Stimulated activated CD4-positive, alpha-beta T cell treated with anti-CD3 and anti-CD28 coated beads, TNF-alpha, amount 100 ng/mL, for 24 hours (primary cell): ENCODE measurements at places on chromosomes 5 and 9.

GRCh38 chr9:38388283-38389223 lies 3.9 kb upstream of the ALDH1B1 start:
- DNase-seq = no peak

DNA sequence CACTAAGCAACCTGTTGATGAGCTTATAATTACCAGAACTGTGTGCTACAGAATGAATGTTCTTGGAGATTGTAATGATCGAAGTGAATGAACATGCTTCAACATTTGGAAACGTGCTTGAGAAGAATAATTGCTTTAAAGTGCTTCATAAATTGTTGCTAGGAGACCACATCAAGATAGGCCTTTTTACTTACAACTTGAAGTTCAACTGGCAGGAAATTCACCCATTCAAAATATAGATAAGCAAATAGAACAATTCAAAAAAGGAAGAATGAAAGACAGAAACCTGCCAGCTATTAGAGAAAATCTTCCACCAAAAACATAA lies 38.0 kb upstream of the SLC44A1 start:
- no peak for DNase-seq

- DNase-seq = no peak
These were observed 61.0 kb upstream of the DAPK1 start for GRCh38 chr9:87436716-87437115.

- DNase-seq = no peak
These were observed 93.4 kb downstream of the PDE6A start for GRCh38 chr5:149851211-149851610.

DNA sequence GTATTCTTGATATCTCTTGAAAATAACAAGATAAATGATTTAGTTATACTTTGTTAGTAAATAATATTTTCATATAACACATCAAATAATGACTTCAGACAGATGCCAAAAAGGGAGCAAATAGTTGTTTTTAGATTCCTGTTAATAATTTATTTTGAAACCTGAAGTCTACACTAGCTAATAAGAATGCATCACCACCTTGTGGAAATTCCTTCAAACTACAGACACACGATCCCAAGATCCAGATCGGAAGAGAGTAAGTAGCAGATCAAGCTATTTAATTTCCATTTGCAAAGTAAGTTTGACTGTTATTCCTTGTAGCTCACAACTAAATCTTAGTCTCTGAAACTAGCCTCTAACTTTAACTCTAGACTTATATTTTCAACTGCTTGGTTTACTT lies 35.5 kb upstream of the ISL1 start:
- DNase-seq = no peak

DNA sequence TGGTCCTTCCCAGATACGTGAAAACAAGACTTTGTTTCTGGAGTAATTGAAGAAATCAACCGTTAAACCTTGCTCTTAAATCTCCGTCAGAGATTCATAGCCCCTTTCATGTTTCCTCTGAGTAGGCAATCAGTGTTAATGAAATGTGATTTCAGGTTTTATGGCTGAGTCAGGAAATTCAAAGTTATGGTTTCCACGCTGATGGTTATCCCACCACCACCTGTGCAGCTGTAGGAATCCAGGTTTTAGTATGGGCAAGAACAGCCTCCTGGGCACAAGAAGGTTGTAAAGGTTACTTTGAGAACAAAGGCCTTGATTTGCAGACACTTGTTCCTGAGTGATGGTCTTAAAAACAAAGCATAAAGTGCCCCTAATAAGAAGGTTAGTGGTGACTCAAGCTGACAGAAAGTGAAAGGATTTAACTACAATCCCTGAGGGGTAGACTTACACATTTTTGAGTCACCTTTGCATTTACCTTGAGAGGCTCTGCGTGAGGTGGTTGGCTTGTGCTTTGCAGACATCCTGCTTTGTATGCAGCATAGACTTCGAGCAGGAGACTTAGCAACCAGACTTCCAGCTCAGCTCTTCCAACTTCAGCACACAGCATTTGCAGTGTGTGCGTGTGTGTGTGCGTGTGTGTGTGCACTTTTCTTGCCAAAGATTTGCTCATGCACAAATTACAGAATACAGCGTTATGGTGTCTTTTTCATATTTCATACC lies 159.6 kb downstream of the TLE4 start:
- no peak for DNase-seq

DNA sequence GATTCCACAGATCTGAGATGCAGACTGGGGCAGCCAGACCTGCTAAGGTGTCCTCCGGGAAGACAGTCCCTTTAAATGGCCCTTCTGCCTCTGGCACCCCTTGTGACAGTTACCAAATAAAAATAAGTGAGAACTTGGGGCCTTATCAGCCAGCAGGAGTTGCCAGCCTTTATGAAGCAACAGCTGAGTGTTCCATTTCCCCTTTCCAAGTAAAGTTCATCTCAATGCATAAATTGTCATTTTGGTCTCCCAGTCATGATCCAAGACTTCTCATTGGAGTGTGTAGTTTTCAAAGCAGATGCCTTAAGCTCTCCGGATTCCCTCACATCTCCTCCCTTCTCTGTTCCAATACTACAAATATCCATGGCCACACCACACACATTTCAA lies 4.1 kb downstream of the PTCH1 start:
- no peak for DNase-seq

- no peak for DNase-seq
These were observed 25.6 kb downstream of the TMOD1 start for GRCh38 chr9:97526895-97527575.

DNA sequence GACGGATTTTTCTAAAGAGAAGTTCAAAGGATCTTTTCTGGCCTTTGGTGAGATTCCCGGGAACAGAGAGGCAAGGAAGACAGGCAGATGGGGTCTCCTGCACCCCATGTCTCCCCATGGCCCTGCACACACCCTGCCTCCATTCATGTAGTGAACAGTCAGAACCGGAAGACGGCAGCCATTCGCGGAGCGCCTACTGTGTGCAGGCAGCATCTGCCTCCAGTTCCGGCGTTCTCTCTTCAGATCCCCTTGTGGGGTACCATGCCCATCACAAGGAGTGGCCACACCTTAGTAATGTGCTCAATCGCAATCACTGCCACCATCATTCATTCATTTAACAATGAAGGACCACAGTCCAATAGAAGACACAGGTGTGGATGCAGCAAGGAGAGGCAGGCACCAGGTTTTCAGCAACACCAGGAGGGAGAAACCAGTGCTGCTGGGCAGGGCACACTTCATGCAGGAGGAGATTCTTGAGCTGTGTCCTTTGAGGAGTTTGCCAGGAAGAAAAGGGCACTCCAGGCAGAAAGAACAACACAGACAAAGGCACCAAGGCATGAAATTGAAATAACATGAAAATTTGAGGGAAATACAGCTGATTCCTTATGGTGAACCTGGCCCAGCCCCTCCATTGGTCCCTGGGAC lies 171.5 kb upstream of the PHYKPL start:
- DNase-seq = no peak

GRCh38 chr5:126647071-126647470 lies 46.3 kb downstream of the PHAX start:
- no peak for DNase-seq

DNA sequence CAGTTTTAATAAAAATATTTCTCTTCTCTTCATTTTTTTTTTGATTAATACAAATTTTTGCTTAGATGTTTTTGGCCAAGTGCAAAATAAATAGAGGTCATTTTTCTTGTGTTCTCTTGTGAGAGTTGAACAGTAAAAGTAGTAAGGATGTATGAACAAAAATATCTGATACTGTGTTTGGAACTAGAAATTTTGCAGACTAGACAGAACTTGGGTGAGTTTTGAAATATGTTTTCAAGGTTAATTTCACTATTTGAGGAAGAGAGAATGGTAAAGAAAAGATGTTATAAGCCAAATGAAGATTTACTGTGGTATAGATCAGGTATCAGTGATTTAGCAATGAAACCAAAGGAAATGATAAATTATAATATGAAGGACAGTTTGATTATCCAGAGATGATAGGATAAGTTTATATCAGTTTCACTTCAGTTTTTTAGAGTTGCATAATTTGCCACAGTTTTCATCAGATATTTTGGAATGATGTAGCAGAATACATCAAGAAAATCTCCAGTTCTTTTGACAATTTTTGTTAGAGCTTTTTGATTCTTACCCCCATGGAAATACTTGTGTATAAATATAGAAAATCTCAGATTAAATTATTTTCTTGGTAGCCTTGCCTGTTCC lies 147.9 kb upstream of the VCAN start:
- no peak for DNase-seq

DNA sequence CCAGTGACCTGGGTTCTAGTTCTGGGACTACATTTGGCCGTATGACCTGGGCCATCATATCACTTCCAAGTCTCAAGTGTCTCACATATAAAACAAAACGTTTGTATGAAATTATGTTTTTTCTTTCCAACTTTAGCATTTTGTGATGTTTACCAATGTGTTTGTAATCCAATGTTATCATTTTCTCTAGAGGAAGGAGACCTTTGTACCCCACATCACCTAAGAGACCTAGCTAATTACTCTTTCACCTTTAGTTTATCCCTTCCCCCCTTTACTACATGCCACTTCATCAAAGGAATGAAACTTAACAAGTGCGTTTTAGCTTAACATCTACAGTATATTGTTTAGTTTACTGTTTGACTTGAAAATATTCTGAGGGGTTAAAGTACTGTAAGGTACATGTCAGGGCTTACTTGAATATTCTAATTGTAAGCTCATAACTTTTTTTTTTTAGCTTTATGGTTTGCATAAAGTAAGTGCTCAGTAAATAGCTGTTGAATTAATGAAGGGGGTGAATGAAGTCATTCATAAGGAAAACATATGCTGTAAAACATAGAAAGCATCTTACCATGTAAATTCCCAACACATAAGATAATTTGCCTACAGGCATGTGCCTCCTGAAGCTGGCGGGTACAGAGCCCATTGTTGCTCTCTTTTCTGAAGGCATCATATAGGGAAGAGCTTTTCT lies 2.9 kb downstream of the PIP5K1B start:
- no peak for DNase-seq

DNA sequence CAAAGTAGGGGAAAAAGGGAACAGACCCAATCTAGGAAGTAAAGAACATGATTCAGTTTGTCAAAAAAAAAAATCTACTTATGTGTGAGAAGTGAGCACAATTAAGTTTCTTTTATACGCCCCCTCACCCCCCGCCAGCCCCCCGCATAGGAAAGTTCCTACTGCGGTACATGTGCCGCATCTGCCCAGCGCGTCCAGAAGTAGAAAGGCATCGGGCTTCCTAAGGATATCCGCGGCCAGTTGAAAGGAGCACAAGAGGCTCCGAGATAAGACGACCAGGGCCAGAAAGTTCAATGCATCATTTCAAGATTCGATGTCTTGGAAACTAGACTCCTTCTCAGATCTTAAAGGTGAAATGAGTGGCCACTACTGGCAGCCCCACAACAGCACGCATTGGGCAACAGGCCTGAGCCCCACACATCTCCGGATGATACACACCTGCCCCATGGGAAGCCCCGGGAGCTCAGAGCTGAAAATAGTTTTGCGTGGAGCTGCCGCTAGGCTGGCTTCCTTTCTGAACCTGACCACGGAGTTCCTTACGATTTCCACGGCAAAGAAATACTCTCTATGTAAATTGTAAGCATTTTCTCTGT lies 203.9 kb downstream of the RAB3C start:
- DNase-seq = no peak

- DNase-seq = no peak
These were observed 158.6 kb upstream of the GLRA1 start for GRCh38 chr5:152083231-152083630.

DNA sequence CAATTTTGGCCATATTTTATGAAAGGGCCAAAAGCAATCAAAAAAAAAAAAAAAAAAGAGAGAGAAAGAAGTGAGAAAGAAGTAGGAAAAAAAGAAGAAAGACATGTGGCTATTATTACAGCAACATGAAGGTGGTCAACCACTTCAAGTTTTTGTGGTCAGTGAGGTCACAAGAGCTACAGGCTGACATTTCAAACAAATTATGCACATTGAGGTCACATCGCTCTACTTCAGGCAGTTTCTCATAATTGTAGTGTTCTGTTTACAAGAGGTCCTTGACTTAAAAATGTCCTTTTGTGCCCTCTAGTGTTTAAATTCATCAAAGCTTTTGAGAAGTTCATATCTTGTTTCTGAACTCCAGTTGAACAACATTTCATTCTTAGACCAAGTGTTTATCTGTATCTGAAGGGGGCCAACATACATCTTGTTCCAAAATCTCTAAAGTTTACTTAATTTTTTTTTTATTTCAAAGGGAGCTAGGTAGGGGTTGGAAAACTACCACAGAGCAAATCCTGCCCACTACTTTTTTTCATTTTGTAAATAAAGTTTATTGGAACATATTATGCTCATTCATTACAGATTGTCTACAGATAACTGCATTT lies 513.1 kb downstream of the PDE4D start:
- no peak for DNase-seq

GRCh38 chr9:87119328-87119881 lies 172.1 kb upstream of the GAS1 start:
- no peak for DNase-seq

- DNase-seq = no peak
These were observed 123.7 kb downstream of the SNCAIP start for GRCh38 chr5:122435761-122436160.

DNA sequence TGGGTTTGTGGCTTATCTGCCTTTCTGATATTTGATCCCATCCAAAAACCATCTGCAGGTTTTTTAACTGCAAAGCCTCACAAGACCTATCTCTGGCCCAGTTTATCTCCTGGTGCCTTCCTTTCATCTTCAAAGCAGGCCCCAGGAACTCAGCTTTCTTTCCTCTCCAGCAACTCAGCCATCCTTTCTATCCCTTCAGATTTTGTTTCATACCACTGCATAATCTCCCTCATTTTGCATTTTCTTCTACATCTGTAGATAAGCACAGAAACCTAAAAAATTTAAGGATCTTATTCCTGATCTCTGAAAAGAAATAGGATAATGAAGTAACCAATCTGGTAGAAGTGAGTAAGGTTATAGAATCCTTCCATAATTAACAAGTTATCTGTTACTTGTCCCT lies 19.5 kb upstream of the ERCC6L2 start:
- no peak for DNase-seq

DNA sequence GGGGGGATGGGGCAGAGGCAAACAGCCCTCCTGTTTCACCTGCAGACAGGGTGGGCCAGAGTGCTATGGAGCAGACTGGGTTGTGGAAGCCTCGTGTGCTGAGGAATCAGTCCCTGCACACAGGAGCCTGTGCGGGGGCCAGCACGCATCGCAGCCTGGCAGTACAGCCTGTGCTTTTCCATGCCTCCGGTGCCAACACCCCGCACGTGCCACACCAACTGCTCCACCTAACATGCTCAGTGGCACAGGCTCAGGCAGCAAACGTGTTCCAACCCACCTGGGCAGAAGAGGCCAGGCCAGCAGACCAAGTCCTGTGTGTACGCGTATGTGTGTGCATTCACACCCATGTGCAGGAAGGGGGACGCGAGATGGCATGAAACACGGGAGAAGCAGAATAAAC lies 37.4 kb upstream of the FBXW11 start:
- no peak for DNase-seq
